Regular cardiac myocyte (primary cell): ENCODE measurements at places on chromosomes 7 and 10. TPM values are rescaled to one million over a fixed set of nuclear protein-coding genes. Genes with fewer than 3 reads are reported as not detected.

The LIPJ gene
- total RNA-seq: not detected in 2 replicates

The FAM107B gene
- total RNA-seq: 21.5 and 23.7 TPM in 2 replicates

The MRLN gene
- not detected in 2 replicates for total RNA-seq

The ADK gene
- total RNA-seq: 29.6 and 82.4 TPM in 2 replicates

The ASIC3 gene
- under 0.01 and 0.19 TPM in 2 replicates for total RNA-seq

The PTPRZ1 gene
- total RNA-seq: under 0.01 and 0.28 TPM in 2 replicates

The TMEM26 gene
- 0.19 and 0.28 TPM in 2 replicates for total RNA-seq

The GPR85 gene
- 0.56 and 0.58 TPM in 2 replicates for total RNA-seq

The DPYSL4 gene
- 7.5 and 7.6 TPM in 2 replicates for total RNA-seq

The INSYN2A gene
- under 0.01 TPM in 2 replicates for total RNA-seq

The C10orf105 gene
- total RNA-seq: under 0.01 TPM in 1 of 2 replicates, not detected in the other

The NRF1 gene
- total RNA-seq: 11.3 and 12.3 TPM in 2 replicates

The RGR gene
- not detected in 2 replicates for total RNA-seq

The ANKRD61 gene
- total RNA-seq: under 0.01 TPM in 2 replicates

The ZNF3 gene
- total RNA-seq: 17.4 and 20.0 TPM in 2 replicates

The OPTN gene
- 74.2 and 130 TPM in 2 replicates for total RNA-seq

The CRYGN gene
- total RNA-seq: 0.56 TPM in 1 of 2 replicates, not detected in the other

The PDE1C gene
- total RNA-seq: 12.1 and 13.0 TPM in 2 replicates

The ARHGAP22 gene
- total RNA-seq: 70.2 and 156 TPM in 2 replicates

The PAPOLB gene
- total RNA-seq: 0.19 and 0.28 TPM in 2 replicates

The CHAT gene
- not detected in 2 replicates for total RNA-seq

The COL17A1 gene
- total RNA-seq: 0.56 and 1.2 TPM in 2 replicates

The PRF1 gene
- total RNA-seq: not detected in 2 replicates

The TRIM50 gene
- not detected in 2 replicates for total RNA-seq

The PANK1 gene
- total RNA-seq: 6.7 and 10.1 TPM in 2 replicates

The SORCS3 gene
- not detected in 2 replicates for total RNA-seq

The NRP1 gene
- total RNA-seq: 418 and 458 TPM in 2 replicates

The LIPF gene
- total RNA-seq: not detected in 2 replicates

The CPA1 gene
- not detected in 2 replicates for total RNA-seq

The EPHB6 gene
- 1.1 and 11.5 TPM in 2 replicates for total RNA-seq

The DNAH11 gene
- total RNA-seq: 4.0 and 7.6 TPM in 2 replicates

The HACD1 gene
- 23.7 and 30.5 TPM in 2 replicates for total RNA-seq

The TMEM130 gene
- 0.38 and 0.56 TPM in 2 replicates for total RNA-seq
